ENCODE measurements at places on chromosomes 16 and 17. TPM values are rescaled to one million over a fixed set of nuclear protein-coding genes. Genes with fewer than 3 reads are reported as not detected.

The TBC1D26 gene
- not detected for polyA plus RNA-seq

The TNFSF13 gene
- 2.0 TPM for polyA plus RNA-seq

The SPN gene
- 0.14 TPM for polyA plus RNA-seq

The DYNLL2 gene
- 1.0 TPM for polyA plus RNA-seq

The CALB2 gene
- polyA plus RNA-seq: 1.2 TPM

The CDK10 gene
- polyA plus RNA-seq: 52.8 TPM

The OXLD1 gene
- 50.4 TPM for polyA plus RNA-seq

DNA sequence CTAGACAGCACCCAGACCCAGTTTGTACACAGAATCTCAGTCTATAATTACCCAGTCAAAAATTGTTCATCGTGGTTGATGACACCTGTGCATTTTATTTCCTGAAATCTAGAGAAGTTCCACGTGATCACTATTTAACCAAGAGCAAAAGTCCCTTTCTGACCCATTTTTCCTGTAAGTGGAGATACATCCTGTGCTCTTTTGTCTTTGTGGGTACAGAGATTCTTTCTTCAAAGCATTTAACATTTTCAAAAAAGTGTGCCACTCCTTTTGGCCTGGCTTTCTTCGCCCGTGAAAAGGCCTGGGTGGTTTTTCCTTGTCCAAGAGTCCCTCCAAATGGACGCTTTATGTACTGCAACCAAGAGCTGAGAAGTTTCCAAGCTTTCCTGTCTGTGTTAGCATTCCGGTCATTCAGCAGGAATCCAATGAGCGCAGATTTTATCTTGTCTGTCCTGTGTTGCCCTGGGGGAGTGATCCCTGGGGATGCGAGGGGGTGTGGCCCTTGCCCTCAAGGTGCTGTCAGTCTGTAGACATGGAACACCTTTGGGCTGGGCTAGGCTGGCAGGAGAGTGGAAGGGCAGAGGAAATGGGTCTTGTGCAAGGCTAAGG is 161.1 kb upstream of the CACNG5 start:
- peak; percentile 87 for DNase-seq

DNA sequence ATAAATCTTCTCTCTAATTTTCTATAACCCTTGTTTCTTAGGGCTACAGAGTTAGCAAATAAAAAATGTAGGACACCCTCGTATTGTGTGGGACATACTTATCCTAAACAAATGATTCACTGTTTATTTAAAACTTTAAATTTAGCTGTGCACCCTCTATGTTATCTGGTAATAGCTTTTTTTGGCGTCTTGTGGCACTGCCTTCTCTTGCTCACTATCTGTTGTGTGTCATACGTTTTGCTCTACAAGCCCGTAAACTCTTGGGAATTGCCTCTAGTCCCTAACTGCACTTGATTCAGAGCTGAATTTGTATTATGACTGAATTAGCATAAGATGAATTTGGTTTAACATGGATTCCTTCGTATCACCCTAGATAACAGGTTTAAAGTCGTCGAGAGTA is 144.3 kb upstream of the MYOCD start:
- no peak for DNase-seq

- DNase-seq: no peak
Measured at GRCh38 chr17:15087946-15088345, 177.2 kb downstream of the PMP22 start.

DNA sequence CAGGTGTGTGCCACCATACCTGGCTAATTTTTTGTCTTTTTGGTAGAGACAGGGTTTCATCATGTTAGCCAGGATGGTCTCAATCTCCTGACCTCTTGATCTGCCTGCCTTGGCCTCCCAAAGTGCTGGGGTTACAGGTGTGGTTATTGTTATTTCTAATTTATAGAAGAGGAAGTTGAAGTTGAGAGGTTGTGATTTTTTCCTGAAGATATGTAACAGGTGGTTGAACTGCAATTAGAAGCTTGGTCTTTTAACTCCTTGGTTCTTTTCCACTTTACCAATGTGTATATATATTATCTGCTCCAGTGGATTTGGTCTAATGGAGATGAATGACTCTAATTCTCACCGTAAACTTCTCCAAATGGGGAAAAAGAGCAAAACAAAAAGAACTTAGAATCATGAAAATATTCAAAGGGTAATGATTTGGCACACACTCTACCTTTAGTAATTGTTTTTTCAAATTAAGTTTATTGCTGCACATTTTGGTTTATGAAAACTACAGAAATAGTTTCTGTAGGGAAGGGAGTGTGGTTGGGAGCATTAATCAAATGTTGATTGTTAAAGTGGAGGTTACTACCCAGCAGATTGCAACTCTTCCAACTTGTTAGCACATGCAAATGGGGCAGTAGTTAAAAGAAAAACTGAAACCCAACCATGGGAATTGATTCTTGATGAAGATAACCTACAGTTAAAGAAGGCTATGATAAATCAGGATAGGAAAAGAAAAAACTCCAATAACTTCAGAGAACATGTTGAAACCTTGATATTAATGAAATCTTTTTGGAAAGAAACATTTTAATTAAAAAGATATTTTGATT is 1.8 kb upstream of the KRT10 start:
- DNase-seq: no peak

GRCh38 chr17:7781429-7781828 is 52.6 kb upstream of the KDM6B start:
- no peak for DNase-seq

GRCh38 chr17:34885076-34885475 is 76.2 kb downstream of the CCT6B start:
- DNase-seq: no peak

GRCh38 chr17:77006971-77007649 is 133.7 kb upstream of the SEC14L1 start:
- DNase-seq: no peak

GRCh38 chr17:51142597-51142996 is 10.8 kb upstream of the NME1 start:
- no peak for DNase-seq

DNA sequence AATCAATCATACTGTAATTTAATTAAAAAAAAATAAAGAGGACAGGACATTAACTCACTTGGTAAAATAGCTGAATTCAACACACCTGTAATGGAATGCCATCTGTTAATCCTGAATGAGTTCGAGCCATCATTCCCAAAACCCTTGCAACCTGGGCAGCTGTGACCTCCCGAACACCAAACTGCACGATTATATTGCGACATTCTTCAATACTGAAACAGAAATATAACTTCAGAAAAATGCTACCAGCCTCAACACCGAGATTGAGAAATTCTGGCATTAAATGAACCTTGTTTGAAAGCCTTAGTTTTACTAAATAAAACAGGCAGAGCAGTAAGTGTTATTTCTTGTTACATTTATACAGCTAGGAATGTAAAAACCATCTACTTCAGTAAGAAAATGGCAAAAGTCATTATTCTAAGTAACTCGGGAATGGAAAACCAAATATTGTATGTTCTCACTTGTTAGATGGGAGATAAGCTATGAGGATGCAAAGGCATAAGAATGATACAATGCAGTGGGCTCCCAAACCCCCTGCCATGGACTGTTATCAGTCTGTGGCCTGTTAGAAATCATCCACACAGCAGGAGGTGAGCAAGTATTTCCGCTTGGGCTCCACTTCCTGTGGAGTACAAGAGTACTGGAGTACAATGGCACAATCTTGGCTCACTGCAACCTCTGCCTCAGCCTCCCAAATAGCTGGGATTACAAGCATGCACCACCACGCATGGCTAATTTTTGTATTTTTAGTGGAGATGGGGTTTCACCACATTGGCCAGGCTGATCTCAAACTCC is 46.5 kb downstream of the CNOT1 start:
- DNase-seq: no peak

DNA sequence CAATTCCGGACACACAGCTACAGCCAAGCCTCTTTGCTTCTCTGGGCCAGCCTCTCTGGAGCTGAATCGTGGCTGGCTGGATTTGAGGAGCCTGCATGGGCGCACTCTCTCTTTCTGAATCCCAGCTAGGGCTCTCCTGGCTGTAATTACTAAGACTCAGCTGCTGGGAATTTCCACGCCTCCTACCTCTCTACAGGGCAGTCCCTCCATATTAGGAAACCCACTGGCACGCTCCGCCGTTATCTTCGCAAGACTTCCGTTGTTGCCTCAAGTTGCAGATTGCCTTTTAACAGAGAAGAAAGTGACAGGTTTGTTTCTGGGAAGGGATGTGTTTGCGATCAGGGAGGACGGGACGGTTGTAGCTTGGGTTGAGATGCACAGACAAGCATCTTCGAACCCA is 188.4 kb upstream of the NLRP1 start:
- DNase-seq: no peak

DNA sequence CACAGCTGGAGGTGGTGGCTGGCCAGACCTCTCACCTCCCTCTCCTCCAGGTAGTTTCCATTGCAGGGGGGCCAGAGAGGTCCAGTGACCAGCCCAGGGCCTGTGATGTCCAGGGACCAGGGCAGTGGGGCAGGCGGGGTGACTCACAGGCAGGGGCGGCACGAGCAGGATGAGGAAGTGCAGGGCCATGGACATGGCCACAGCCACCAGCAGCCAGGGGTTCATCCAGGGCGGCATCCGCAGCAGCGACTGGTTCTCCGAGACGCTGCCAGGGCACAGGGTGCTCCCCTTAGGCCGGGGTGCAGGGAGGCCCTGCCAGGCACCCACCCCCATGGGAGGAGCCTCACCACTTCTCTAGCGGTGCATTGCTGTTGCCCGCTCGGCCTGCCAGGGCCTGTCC is 12.9 kb upstream of the P2RX1 start:
- DNase-seq: no peak

DNA sequence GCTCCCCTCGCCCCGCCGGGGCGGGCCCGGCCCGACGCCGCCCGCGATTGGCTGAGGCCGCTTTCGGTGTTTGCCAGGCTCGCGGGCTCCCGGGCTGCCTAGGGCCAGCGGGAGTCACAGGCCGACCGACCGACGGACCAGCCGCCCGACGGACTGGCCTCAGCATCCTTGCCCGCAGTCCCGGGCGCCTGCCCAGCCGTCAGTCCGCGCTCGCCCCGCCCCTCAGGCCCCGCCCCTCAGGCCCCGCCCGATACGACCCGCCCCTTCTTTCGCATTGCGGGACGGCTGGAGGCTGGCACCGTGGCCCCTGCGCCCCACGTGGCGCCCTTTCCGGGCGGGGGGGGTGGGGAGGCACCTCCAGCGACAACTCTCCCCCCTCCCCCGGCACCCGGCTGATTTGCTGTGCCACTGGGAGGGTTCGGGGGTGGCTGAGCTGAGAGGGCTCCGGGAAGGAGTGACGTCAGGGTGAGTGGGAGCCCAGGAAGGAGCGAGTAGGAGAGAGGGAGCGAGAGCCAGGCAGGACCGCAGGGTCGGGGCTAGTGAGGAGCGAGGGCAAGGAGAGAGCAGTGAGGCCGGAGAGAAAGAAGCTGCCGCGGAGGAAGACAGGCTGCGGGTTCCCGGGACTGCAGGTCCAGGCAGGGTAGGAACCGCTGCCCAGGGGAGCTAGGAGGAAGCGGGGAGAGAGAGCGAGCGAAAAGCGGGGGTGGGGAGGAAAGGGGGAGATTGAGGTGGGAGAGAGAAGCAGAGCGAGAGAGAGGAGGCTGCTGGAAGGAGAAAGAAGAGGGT is at the start of gene ASPHD1:
Gene ASPHD1 (plus strand): TSS at position 387 of the 786 bp plus-strand sequence. CDS start 484 bp downstream, outside the sequence.
- DNase-seq: peak; percentile 95

GRCh38 chr16:66247516-66248481 is 118.7 kb upstream of the CDH5 start:
- peak; percentile 80 for DNase-seq

DNA sequence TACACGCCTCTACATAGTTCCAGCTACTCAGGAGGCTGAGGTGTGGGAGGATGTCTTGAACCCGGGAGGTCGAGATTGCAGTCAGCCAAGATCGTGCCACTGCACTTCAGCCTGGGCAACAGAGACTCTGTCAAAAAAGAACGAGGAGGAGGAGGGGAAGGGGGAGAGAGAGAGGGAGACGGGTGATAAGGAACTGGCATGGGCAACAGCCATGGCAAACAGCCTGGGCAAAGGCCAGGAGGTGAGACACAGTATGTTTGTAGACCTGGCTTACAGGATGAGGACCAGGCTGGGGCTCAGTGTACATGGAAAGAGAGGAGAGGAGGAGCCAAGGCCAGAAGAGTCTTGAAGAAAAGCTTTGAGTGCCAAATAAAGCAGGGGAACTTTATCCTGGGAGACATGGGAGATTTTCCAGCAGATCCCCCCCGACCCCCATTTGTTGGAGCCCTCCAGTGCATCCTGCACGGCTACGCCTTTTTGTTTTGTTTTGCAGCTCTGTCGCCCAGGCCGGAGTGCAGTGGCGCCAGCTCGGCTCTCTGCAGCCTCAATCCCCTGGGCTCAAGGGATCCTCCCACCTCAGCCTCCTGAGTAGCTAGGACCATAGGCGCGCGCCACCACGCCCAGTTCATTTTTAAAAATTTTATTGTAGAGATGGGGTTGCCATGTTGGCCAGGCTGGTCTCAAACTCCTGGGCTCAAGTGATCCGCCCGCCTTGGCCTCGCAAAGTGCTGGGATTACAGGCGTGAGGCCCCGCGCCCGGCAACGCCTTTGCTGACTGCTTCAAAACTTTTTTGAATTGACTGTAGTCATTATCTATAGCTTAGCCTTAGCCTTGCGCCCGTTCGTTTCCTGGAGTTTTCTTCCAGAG is 1.3 kb upstream of the ALKBH5 start:
- DNase-seq: peak; percentile 54

GRCh38 chr16:58938811-58939210 is 204.7 kb upstream of the GOT2 start:
- DNase-seq: no peak
